ENCODE measurements at places on chromosomes 2 and 18.

- DNase-seq: no peak
Observed at GRCh38 chr2:45069684-45070083, 60.4 kb upstream of the SIX2 start.

GRCh38 chr2:25385910-25386309 is 44.2 kb upstream of the DNMT3A start:
- DNase-seq: no peak

DNA sequence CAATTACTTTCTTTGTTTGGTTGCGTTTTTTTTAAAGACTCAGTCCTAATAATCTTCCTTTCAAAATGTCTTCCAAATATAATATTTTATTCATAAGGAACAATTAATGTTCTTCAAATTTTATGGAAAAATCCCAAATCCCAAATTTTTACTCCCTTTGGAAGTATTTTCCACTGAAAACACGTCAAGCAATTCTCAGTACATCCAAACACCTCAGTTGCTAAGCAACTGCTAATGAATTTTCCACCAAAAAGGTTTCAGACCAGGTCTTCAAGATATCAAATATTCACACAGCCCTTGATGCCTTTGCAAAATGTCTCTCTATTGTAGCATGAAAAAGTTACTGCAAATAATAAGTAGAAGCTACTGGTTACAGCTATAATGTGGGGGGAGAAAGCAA is 140.1 kb downstream of the DSEL start:
- DNase-seq: no peak

- DNase-seq: no peak
Observed at GRCh38 chr18:22427822-22428549, 10.3 kb upstream of the CTAGE1 start.

DNA sequence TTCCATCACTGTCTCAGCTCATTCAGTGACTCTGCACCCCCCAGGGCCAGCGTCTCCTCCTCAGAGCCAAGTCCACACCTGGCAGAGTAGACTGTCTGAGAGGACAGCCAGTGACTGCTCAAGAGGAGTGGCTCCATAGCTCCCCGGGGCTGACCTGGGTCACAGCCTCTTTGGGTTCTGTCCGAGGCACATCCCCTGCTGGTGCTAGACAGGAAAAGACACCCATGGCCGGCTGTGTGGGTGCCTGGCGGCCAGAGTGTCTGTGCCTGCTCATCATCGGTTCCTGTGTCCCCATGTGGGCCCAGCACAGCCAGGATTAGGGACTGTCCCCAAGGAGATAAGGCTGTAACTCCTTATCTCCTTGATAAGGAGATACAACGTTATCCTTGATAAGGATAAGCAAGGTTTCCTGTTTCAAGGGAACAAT is 3.5 kb upstream of the CROCC2 start:
- no peak for DNase-seq

GRCh38 chr2:46939626-46940359 is 24.2 kb upstream of the MCFD2 start:
- DNase-seq: no peak

DNA sequence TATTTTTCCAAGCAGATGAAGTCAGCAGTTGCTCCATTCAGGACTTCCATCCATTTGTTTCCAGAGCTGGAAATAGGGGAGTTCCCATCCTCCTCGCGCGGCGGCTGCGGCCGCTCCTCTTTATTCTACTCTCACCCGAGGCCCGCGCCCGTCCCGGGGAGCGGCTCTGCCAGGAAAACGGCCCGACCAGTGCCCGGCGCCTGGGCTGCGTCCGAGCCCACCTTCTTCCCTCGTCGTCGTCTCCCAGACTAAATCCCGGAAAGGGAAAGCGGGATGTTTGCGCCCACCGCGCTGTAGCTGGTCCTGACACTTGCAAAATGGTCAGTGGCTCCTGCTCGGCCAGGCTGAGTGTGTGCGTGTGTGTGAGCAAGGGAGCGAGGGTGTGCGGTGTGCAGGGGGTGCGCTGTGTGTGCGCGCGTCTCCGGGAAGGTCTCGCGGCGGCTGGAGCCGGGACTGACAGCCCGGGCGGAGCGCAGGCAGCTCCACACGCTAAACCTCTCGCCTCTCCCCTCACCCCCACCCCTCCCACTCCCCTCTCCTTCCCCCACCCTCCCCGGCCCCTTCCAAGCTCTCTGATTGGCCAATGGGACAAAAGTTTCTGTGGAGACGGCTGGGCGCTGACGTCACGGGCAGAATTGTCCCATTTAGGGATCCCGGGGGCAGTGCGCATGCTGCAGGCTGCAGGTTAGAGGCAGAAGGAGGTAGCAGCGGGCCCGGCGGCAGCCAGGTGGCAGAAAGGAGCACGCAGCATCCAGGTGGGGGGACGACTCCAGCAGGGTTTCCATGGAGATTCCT is at the start of gene NOL4:
NOL4 (minus strand) TSS at position 491 of the 795 bp plus-strand sequence. CDS start 1,660 bp downstream, outside the sequence.
- no peak for DNase-seq

GRCh38 chr2:43126817-43127207 is 99.6 kb downstream of the ZFP36L2 start:
- DNase-seq: no peak

DNA sequence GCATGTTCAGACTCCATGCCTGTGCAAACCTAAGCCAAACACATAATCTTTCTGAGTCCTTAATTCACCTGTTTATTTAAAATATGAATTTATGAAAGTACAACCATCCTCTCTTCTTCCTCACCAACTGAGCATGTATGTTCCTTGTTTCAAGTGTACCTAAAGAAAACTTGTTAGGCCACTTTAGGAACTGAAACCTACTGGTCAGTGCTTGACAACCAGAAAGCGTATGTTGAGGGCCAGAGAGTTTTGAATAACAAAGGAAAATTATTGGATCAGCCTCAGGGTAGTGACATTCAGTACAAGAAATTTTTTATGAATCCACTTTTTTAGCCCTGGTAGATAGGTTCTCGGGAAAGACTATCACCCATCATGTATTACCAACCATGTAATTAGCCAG is 847.6 kb upstream of the CELF4 start:
- no peak for DNase-seq

DNA sequence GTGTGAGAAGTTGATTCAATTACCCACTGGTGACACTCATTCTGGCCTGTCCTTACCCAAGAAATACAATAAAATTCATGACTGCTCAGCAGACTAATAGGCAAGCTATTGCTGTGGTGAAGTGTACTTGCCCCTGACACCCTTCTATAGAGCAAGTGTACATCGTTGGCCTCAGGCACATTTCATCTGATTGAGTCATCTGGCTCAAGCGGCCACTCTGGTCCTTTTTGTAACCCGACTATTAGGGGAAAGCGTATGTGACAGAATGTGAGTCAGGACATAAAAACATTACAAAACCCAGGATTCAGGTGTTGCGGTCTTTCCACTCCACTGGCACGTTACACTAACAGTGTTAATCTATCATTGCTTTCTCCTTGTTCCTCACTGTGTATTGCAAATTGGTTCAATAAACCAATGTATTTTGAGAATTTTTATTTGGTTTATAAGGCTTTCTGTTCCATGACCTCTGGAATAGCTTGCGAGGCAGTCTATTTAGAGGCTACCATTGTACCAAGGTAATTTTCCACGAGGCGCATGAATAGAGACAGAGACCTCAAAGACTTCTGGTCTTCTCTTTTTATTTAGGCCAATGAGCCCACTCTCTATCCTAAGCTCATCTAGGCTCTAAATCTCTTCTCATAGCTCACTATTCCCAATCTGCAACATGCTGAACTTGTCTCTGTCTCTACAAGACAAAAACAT is 10.2 kb upstream of the TTC32 start:
- DNase-seq: no peak

GRCh38 chr2:16092861-16093638 is 152.7 kb downstream of the MYCN start:
- no peak for DNase-seq

- no peak for DNase-seq
Observed at GRCh38 chr2:126650994-126651393, 5.0 kb upstream of the GYPC start.

GRCh38 chr2:70806013-70806412 is 14.4 kb downstream of the CLEC4F start:
- no peak for DNase-seq

DNA sequence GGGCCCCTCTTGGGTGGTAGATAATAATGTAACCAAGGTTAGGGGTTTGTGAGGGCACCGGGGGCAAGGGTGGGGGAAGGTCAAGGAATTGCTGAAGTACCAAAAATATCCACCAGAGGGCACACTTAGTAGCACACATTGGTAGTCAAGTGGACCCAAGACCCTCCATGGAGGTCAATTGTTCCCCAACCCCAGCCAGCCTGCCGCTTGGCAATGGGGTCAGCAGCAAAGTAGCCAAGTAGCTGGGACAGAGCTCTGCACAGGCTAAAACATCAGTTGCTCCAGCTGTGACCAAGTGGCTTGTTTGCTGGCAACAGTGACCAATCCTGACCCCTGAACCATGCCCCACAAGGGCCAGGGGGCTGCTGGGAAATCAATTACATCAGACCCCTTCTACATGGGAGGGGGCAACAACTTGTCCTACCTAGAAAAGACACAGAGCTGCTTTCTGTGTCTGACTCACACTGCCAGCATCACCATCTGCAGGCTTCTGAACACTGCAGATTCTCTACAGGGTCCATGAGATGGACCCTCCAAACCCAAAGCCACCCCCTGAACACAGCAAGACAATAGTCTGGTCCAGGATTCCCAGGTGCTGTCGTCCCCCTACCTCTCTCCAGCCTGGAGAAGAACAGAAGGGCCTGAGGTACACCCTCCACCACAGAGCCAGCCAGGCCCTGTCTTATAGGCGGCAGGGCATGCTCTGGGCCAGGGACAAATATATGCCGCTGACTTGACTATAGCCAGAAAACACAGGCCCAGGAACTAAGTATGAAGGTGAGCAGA is 76.0 kb downstream of the EMX1 start:
- DNase-seq: peak; percentile 19

- peak; percentile 21 for DNase-seq
Observed at GRCh38 chr2:233353769-233354499, at the start of gene DGKD. DGKD (plus strand) TSS chr2:233354494; CDS start chr2:233354519, 25 bp downstream.

- DNase-seq: no peak
Observed at GRCh38 chr2:59726228-59727120, 827.0 kb downstream of the BCL11A start.

DNA sequence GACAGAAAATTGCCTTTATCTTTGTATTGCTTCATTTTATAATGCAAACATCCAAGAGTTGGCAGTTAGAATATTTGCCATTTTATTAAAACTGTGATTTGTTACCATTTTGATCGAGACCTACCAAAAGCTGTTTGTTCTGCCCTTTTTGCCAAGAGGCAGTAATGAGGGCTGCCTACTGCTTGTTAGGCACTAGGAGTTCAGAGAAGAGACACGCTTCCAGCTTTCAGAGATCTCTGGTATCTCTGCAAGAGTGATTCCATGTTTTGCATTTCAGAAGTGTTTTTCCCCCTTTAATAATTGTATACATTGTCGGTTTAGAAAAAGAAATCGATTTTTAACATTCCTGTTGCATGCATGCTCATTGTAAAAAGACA is 628 bp downstream of the MRPL30 start:
- DNase-seq: no peak

DNA sequence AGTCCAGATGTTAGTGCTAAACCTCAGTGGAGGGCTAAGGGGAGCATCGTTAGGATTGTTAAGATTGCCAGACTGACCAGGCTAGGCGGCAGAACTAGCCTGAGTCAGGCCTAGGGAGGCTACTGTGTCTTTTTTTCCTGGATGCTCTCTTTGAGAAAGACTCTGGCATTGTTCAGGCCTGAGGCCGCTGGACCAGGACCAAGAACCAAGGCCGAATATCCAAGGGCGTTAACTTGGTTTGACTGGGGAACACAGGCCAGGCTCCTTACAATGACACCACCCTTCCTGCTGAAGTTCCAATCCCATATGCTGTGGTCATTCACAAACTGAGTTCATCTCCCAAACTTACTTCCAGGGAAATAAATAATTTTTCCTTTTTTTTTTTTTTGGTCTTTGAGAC is 10.6 kb downstream of the HTRA2 start:
- DNase-seq: no peak
